8988T (cell line): ENCODE measurements at places on chromosomes 12 and 14.

GRCh38 chr14:58465421-58465820, 37.9 kb downstream of the KIAA0586 start:
- no peak for DNase-seq

DNA sequence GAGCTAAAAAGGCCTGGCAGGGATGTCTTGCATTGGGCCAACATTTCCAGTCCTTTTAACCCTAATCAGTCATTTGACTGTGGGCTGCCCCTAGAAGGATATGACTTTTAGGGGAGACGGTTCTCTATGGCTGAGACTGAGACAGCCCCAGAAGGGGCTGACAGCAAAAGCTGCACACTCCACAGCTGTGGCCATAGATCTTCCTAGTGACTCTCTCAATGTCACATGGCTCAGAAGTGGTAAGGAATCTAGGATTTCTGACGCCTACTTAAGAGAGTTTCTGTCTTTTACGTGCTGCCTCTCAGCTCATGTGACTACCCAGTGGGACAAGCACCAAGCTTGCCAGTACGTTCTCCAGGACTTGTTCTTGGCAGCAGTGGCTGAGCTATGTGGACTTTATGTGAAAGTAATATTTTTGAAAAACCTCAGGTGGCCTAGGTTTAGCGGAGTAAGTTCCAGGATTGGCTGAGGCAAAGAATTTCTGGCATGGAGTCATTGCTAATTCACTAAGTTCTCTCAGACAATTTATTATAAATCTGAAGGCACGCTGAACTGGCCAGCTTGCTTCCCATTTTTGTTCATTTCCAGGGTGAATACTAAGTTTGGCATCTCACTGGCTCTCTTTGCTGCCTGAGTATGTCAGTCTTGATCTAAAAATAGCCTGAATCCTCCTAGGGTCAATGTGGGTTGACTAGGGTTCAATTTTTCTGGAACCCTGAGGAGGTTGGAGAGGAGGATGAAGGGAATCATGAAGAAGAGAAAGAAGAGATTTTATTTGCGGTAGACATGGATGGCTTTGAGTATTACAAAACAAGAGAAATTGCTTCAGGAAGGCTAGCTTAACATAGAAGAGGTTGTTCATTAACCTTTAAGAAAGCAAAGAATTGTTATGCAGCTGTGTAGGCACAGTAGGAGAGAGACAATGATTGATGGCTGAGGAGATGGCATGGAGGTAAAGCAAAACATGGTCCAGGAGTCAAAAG, 271.8 kb downstream of the AEBP2 start:
- no peak for DNase-seq

- no peak for DNase-seq
Measured at GRCh38 chr12:55658635-55659391, 22.1 kb downstream of the OR10P1 start.

- DNase-seq = no peak
Measured at GRCh38 chr12:102300824-102301461, 103.3 kb upstream of the PMCH start.

DNA sequence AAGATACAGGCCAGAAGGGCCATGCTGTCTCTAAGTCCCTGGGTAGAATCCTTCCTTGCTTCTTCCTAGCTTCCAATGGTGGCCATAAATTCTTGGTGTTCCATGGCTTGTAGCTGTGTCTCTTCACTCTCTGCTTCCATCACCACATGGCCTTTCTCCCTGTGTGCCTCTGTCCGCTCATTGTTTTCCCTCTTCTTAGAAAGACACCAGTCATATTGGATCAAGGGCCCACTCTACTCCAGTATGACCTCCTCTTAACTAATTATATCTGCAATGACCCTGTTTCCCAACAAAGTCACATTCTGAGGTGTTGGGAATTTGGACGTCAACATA, 7.6 kb upstream of the MAP1LC3B2 start:
- DNase-seq = no peak

GRCh38 chr12:52673217-52673616, 7.0 kb downstream of the KRT1 start:
- no peak for DNase-seq

DNA sequence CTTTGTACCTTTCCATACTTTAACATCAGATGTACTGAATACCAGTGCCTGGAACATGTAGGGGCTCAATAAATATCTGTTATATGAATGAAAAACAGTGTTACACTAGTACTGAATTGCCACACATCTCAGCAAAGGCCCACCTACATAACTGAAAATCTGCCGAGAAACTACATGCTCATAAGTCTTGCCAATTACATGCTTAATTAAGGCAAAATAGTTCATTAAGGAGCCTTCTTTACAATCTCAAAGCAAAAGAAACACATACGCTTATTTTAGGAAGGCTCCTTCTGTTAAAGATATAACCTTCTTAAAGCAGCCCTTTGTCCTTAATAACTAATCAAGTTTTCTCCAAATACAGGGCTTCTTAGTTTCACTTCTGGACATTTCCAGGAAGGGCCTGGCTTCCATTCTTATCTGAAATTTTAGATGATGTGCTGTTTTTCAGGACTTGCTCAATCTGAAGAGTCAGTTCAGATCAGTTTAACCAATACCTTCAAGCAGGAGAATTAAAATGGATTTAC, 11.5 kb downstream of the LIMA1 start:
- no peak for DNase-seq

DNA sequence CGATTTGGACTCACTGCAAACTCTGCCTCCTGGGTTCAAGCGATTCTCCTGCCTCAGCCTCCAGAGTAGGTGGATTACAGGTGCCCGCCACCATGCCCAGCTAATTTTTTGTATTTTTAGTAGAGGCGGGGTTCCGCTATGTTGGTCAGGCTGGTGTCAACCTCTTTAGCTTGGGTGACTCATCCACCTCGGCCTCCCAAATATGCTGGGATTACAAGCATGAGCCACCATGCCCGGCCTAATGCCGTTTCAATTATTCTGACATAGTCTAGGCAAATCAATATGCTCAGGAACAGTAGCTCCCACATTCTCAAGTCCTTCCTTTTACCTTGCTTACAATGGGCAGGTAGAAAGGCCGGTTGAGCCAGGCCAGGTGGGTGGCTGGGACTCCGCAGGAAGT, 82.0 kb upstream of the EEA1 start:
- no peak for DNase-seq

GRCh38 chr14:55277972-55278740, 6.9 kb downstream of the FBXO34 start:
- no peak for DNase-seq

- no peak for DNase-seq
Measured at GRCh38 chr14:50362764-50363713, 33.6 kb downstream of the CDKL1 start.

GRCh38 chr12:115094163-115094816, 410.3 kb upstream of the TBX3 start:
- DNase-seq = no peak
